COLO829 (cell line): ENCODE measurements at places on chromosomes 4 and X.

GRCh38 chr4:185886832-185887524 is 75.0 kb upstream of the SORBS2 start:
- DNase-seq: no peak

GRCh38 chrX:10397349-10397748 is 223.0 kb downstream of the MID1 start:
- no peak for DNase-seq

DNA sequence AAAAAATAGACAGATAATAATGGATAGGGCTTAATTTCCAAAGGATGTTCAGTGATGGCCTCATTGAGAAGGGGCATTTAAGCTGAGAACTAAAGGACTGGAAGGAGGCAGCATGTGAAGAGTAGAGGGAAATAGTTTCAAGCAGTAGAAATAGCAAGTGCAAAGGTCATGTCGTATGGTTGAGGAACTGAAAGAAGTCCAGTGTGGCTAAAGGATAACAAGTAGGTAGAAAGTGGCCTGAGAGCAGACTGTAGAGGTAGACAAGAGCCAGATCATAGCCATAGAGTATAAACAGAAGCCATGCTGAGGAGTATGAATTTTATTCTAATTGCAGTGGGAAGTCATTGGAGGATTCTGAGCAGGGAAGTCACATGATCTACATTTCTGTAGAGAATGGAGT is 72.3 kb downstream of the GRIA3 start:
- DNase-seq: no peak

- DNase-seq: no peak
Observed at GRCh38 chr4:169000315-169000714, 9.7 kb downstream of the CBR4 start.

GRCh38 chr4:12966726-12967125 is 517.4 kb downstream of the RAB28 start:
- DNase-seq: no peak

GRCh38 chrX:134020910-134021309 is 35.5 kb upstream of the GPC3 start:
- DNase-seq: no peak

GRCh38 chr4:174281901-174282300 is 1.6 kb downstream of the FBXO8 start:
- no peak for DNase-seq

GRCh38 chr4:114599903-114600552 is 1.4 kb downstream of the UGT8 start:
- DNase-seq: no peak

DNA sequence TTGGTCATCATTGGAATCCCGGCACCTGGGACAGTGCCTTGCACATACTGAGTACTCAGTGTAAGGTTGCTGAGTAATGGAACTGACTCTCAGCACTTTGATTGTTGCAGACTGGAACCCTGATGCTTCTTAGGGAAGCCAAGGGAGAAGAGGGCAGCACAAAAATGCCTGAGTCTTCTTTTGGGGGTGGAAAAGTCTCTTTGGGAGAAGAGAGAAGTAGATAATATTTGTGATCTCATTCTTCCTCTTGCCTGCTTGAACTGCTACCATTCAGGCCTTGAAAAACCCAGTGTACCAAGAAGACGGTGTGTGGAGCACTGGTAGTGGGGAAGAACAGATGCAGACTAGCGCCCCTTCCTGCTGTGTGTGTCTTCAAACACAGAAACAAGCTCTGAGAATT is 12.3 kb downstream of the SFRP2 start:
- DNase-seq: no peak

- no peak for DNase-seq
Observed at GRCh38 chr4:133866328-133866699, 335.3 kb downstream of the PABPC4L start.

- no peak for DNase-seq
Observed at GRCh38 chr4:158211222-158211621, 936 bp downstream of the TMEM144 start.

DNA sequence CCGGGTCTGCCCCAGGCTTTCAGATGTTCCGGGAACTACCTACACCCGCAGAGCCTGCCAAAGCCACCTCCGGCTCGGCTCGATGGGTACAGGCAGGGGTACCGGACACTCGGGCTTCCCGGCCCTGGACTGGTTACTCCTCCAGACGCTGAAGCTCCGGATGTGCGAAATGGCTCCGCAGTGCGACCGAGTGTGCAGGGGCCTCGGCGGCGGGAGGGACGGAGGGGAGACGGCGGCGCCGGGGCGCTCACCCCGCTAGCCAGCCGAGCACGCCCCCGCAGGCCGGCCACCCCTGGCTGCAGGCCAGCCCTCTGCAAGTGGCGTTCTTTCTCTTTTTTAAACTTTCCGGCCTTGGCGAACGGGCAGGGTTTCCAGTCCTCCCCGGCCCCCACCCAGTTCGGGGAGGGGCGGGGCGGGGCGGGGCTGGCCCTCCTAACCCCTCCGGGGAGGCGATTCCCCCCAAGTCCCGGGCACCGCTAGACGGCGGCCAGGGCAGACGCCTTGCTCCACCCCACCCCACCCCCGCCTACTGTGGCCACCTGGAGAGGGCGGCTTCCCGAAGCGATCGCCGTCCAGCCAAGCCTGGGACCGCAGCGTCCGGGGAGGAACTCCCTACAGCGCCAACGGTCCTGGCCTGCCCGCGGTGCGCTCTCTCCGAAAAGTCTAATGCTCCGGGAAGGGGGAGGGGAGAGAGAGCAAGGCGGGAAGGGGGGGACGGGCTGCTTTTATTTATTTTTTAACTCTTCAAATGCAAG is 7.5 kb downstream of the BCOR start:
- no peak for DNase-seq

DNA sequence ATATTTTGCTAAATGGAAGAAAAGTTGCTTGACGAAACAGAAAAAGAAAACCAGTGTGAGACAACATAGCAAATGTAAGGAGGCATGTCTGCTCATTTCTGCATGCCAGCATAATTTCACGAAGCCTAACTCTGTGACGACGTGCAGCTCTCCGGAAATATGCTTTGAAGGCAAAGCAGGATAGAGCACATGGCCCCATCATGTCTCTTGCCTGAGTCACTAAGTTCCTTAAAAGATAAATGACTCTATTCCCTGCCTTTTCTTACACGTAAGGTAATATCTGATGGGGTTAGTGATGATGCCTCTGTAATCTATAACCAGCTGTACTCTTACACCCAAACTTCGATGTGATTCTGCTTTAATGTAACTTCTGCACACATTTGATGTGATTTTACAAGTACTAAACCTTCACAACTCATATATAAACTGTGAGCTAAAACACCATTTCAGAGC is 64.5 kb downstream of the ANXA3 start:
- no peak for DNase-seq

- DNase-seq: no peak
Observed at GRCh38 chr4:123363729-123364128, 32.9 kb upstream of the SPRY1 start.
